ENCODE measurements at places on chromosomes 4 and X.
A peak's percentile ranks its signal among the peaks of the same experiment; 100 is the strongest.

GRCh38 chrX:101079736-101080270 lies 1.1 kb downstream of the TMEM35A start:
- no peak for DNase-seq

DNA sequence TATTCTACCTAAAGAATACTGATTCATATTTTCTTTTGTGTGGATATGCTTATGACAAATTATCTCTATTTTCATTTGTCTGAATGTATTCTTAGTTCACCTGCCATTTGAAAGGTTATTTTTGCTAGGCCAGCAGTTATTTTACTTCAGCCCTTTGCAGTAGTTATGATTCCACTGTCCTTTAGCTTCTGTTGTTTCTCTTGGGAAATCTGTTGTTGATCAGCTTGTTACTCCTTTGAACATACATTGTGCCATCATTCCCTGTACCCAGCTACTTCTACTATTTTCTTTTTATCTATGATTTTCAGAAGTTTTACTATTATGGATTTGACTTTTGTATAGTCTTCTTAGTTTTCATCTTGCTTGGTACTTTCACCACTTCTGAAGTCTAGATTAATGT lies 37.2 kb downstream of the RBM46 start:
- no peak for DNase-seq

DNA sequence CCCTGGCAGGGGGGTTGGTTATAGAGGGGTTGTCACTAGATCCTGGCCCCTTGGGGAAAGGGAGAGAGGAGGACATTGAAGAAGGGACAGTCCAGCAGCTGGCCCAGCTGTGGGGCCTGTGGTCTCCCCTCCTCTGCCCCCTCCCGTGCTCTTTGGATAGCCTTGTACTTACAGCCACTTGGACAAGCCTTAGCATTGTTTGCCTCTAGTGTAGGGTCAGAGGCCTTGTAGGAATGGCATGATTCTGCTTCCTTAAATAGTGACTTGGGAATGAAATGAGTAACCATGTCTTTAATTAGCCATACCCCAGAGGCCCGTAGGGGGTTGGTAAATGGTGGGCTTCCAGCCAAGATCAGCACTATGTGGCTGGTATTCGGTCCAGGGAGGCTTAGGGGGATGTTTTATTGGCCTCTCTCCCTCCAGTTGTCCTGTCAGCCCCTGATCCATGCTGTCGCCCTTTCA lies 230.6 kb downstream of the PTTG2 start:
- peak; percentile 84 for DNase-seq

- DNase-seq, result no peak
Measured at GRCh38 chr4:56821381-56822243, at the start of gene SPINK2. SPINK2 (minus strand) TSS chr4:56821701; CDS start chr4:56821662, 39 bp downstream.

DNA sequence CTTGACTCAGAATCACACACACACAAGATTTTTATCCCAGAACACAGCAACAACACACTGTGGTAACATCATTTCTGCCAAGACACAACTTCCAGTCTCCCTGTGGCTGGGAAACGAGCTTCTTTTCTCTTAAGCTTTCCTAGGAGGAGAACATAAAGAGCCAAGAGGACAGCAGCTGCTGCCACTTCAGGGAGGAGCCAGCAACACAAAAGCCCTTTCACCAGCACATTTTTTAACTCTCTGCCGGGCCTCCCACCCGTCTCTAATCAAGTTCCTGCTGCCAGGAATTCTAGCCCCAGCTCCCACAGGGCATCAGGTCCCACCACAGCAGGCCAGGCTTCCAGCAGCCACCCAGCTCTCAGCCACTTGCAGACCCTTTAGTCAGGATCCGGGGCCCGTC lies 22.4 kb downstream of the FAT1 start:
- no peak for DNase-seq

GRCh38 chrX:9037296-9037695 lies 3.4 kb upstream of the FAM9B start:
- DNase-seq, result no peak

- no peak for DNase-seq
Measured at GRCh38 chr4:160375772-160376452, 1273.0 kb downstream of the RAPGEF2 start.

DNA sequence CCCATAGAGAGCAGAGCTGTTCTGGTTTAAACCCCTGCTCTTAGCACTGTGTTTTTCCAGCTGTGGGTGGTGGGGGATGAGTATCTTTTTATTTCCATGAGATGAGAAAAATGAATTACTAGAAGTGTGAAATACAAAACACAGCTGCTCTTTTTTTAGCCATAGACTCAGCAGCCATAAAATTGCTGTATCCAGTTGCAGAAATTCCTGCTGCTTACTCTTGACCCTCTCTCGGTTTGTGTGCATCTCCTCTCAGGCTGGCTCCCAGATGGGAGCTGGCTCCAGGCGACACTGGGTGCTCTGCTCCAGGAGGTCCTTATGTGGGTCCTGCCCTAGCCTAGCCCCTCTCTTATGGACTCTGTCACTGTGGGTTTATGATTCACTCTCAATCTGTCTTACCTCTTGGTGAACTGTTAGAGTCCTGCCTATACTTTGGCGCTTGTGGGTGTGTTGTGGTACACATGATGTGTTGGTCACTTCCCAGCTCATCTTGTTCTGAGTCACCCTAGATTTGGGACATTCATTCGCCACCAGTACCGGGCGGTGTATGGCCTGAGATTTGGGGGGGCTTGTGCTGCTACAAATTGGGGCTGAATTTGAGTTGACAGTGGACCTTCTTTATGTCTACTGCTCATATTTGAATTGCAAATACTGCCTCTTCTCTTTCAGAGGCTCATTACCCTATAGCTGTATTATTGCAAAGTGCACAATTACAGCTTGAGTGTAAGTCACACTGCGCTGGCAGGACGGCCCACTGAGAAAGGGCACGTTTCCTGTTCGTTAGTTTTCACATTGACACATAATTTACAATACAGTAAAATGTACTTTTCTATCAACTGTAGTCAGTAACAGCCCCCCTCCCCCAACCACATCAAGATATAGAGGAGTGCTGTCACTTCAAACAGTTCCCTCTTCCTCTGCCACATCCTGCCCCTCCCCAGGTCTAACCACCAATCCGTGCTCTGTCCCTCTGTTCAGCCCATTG lies 46.9 kb upstream of the MSANTD1 start:
- DNase-seq, result no peak

- DNase-seq, result no peak
Measured at GRCh38 chr4:71266090-71266794, 72.6 kb upstream of the SLC4A4 start.

GRCh38 chrX:23861215-23861896 lies 46.4 kb downstream of the APOO start:
- no peak for DNase-seq

GRCh38 chrX:94058728-94059382 lies 384.8 kb downstream of the FAM133A start:
- DNase-seq, result no peak
